NAMALWA (cell line): ENCODE measurements at places on chromosomes 3 and 15.

GRCh38 chr15:58423831-58424608, 7.8 kb upstream of the LIPC start:
- DNase-seq = no peak

GRCh38 chr3:155282385-155283091, 10.9 kb downstream of the STRIT1 start:
- no peak for DNase-seq

- DNase-seq = no peak
Observed at GRCh38 chr15:40941068-40941527, 12.0 kb downstream of the DLL4 start.

- no peak for DNase-seq
Observed at GRCh38 chr3:135851201-135852081, 114.1 kb upstream of the PPP2R3A start.

GRCh38 chr3:197539651-197540051, 16.1 kb downstream of the BDH1 start:
- DNase-seq = no peak

GRCh38 chr3:100041328-100041749, 73.0 kb downstream of the FILIP1L start:
- no peak for DNase-seq

- no peak for DNase-seq
Observed at GRCh38 chr3:159239059-159239458, 437.2 kb downstream of the MFSD1 start.

DNA sequence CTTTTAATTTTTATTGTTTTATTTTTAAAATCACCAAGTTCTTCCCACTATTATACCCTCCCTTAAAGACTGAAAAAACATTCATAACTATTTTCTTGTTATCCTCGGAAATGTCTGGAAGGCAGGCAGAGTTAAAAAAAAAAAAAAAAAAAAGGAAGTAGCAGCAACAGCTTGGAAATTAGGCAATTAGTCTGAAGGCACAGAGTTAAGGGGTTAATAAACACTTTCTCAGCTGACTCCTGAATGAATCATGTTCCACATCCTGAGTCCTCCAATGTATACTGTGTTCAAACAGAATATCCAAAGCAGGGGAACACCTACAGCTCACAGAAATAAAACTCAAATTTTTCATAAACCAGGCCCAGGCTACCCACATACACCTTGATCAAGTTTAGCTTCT, 5.8 kb downstream of the HEXA start:
- no peak for DNase-seq

- DNase-seq = no peak
Observed at GRCh38 chr3:184050217-184050847, 2.5 kb upstream of the HTR3C start.

- DNase-seq = no peak
Observed at GRCh38 chr3:158810823-158811724, 9.2 kb downstream of the MFSD1 start.

DNA sequence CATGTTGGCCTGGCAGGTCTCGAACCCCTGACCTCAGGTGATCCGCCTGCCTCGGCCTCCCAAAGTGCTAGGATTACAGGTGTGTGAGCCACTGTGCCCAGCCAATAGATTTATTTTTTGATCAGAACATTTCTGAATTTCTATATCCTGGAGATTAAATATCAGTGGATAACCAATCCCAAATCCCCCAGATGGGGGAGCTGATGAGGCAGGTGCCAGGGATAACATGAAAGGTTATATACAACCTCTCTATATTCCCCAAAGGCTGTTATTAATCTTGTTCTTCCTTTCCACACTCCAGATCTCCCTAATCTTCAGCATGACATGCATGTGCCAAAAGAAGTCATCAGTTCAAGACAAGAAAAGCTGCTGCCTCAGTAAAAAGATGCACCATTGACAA, 112.3 kb downstream of the WDR76 start:
- peak; percentile 33 for DNase-seq

GRCh38 chr3:52897130-52898122, at the start of gene STIMATE:
Gene STIMATE, minus strand, starts transcription at chr3:52897548. Its CDS starts 98 bp downstream, at chr3:52897450.
- DNase-seq = peak; percentile 75

- no peak for DNase-seq
Observed at GRCh38 chr3:42214064-42214463, 51.9 kb downstream of the CCK start.
